Effector memory CD4-positive, alpha-beta T cell (primary cell): ENCODE measurements at places on chromosomes 2 and 18.

DNA sequence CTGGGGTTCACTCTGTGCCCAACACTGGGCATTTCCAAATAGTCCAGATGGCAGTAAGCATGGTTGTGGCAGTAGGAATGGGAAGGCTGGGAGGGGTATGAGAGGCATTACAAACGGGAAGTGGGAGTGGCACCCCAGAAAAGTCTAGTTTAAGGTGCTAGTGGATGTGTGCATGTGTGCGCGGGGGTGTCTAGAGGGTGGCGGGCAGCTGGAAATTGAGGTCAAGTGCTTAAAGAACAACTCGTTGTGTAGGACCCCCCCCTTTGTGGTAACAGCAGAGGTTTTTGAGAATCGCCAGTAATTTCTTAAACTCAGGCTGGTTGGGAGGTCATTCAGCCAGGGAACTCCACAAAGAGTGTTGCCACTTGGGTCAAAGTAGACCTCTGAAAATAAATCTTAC, 69.9 kb downstream of the RHBDD1 start:
- no peak for DNase-seq

DNA sequence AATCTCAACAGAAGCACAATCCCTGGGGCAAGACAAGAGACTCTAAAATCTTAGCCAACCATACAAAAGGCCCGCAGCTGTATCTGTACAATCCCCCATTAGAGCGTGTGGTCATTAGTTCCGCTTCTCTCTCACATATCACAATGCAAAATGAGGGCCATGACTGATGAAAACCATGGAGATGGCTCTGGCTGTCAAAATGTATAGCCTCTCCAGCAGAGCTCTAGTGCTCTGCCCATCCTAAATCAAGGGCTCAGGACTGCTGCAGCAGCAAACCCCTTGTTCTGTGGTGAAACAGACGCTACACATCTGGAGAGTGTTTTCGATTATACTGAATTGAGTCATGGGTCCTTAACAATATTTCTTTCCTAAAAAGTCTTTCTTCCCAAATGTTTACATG, 221.0 kb downstream of the PID1 start:
- DNase-seq, result no peak

DNA sequence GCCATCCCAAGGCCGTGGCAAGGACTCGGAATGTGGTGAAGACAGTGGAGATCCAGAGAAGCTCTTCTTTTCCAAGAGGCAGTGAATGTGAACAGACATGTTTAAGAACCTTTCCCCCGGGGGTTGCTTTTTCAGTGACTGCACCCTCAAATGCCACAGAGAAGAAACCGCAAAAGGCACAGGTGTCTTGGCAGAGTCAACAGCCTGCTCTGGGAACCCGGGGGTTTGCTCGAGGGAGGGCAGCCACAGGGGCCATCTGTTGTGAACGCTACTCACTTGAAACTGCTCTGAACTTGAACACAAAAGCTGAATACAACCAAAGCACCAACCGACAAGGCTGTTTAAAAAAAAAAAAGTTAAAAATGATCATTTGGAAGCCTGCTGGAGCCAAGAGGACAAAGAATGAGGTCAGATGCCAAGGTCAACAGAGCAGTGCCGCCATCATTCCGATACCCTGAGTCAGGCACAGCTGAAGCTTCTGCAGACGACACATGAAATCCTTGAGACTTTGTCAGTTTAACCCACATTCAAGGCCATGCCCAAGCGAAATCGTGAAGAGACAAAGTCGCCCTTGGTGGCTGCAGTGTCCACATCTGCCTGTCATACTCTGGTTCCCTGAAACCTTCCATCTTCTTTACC, 47.4 kb downstream of the PSMG2 start:
- DNase-seq, result no peak

GRCh38 chr2:5360081-5360480, 332.1 kb upstream of the SOX11 start:
- no peak for DNase-seq

DNA sequence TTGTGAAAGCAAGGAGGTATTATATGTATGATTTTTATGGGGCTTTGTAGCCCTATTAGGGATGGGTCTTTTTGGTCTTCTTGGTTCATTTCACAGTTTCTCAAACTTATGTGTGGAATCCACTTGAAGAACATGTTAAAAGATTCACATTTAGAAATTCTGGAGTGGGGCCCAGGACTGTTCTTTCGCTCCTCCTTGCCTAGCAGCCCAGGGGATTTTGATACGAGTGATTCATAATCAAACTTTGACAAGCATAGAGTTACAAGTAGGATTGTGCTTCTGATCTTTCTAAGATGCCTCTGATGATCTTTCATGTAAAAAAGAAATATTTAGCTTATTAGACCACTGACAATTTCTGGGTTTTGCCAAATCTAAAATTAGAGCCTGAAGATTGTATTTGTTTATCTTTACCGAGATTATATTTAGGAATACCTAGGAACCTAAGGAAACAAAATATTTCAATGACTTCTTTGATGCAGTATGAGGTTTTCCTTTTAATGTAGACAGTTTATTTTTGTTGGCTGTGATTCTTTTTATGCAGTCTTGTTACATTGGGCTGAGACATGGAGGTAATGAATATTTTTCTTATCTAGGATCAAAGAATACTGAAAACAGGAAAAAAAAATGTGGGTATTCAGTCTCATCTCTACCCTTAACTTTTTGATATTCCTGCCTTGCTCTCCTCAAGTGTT, 324.0 kb downstream of the PARD3B start:
- no peak for DNase-seq

- no peak for DNase-seq
These were observed 65.3 kb downstream of the HAUS1 start for GRCh38 chr18:46169464-46169941.

- no peak for DNase-seq
These were observed 98.5 kb downstream of the NUP35 start for GRCh38 chr2:183222751-183223150.

- no peak for DNase-seq
These were observed 76.2 kb upstream of the TWIST2 start for GRCh38 chr2:238771639-238772038.

- no peak for DNase-seq
These were observed 85.0 kb downstream of the BOD1L2 start for GRCh38 chr18:57231864-57232263.

DNA sequence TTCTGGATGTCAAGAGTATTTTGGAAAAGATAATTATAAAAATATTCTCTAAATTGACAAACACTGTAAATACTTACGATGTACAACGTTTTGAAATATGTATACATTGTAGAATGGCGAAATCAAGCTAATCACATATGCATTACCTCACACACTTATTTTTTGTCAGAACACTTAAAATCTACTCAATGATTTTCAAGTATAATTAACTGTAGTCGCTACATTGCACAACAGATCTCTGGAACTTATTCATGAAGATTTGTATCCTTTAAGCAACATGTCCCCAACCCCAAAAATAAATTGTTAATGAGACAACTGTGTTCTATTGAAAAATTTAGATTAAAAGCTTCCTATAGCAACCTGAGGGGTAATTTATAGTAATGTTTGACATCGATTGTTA, 59.8 kb downstream of the C2orf74 start:
- DNase-seq, result no peak

- DNase-seq, result no peak
These were observed 51.6 kb downstream of the MAPK4 start for GRCh38 chr18:50611529-50611941.

DNA sequence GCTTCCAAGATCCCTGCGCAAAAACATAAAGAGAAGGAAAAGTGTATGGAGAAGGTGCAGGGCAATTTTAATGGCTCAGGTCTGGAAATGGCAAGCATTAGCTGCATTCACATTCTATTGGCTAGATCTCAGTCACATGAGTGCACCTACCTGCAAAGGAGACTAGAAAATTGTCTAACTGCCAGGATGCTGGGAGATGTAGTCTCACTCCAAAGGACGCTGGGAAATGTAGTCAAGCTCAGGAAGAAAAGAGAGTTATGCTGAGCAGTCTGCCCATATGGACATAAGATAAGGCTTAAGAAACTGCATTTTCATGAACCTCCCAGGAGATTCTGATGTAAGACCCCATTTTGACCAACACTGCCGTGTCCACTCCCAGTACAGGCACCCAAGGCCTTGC, 9.5 kb upstream of the KLHL29 start:
- no peak for DNase-seq

GRCh38 chr2:58228299-58228698, 12.8 kb downstream of the FANCL start:
- DNase-seq, result no peak

GRCh38 chr2:134206031-134206430, 47.8 kb upstream of the MGAT5 start:
- DNase-seq, result no peak

DNA sequence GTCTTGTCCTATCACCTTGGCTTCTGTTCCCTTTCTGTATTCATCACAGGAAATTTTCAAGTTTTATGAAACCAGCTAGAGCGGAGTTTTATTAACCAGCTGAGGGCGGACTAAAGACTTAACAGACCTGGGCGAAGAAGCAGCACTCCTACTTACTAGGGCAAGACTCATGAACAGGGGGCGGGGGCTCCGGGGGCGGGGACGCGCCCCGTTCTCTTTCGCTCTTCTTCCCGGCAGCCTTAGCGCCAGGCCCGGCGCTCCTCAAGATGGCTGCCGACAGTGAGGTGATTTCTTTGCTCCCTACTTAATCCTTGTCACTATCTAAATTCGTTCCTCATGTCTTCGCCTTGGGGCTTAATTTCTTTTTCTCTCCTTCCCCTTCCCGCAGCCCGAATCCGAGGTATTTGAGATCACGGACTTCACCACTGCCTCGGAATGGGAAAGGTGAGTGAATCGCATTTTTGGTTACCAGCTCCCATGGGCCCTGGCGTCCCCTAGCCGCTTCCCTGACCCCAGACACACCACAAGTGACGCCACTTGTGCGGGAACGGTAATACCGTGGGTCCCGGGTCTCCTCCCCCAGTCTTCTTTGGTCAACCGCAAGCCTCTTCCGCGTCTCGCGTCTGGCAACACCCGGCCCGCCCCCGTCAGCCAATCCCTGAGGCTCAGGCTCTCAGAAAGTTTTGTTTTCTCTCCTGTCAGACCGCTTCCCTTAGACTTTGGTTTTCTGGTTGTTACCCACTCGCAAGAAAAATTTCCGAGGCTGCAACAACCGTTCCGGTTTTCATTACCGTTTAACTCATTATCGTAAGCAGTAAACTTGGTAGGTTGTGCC, at the start of gene RAB3GAP1:
TSS of gene RAB3GAP1 (plus strand) at position 251 of the 835 bp plus-strand sequence. CDS start at position 267, 16 bp downstream.
- DNase-seq, result peak; percentile 89

DNA sequence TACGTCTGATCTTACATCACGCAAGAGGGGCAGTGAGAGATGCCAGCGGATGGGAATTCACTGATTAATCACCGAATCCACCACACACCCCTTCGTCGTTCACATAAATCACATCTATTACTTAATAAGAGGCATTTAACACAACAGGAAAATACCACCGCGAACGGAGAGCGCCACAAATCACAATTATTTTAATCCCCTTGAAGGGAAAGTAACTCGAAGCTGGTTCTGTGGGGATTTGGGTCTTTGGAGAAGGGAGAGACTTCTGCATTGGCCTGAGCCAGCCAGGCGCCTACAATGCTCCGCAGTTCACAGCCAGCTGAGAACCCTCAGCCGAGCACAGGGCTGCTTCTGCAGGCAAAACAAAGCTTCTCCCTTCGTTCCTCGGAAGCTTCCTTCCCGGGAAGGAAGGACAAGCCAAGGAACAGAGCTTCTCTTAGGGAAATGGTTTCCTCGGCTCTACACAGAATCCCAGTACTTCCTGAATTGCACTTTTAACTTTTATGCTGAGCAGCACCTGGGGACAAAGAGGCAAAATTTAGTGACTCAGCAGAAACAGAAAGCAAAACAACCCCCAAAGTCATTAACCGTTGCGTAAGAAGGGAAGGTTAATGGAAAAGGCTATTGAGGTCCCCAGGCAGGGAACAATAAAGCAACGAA, at the start of gene LRP1B:
TSS of gene LRP1B (minus strand) at position 7 of the 660 bp plus-strand sequence. CDS start 287 bp downstream, outside the sequence.
- DNase-seq, result no peak
